ENCODE measurements at places on chromosomes 6 and 20. TPM values are rescaled to one million over a fixed set of nuclear protein-coding genes. Genes with fewer than 3 reads are reported as not detected.

Gene ANGPT4
- 0.07 TPM for polyA plus RNA-seq

Gene HEY2
- 1.4 TPM for polyA plus RNA-seq

Gene ECT2L
- not detected for polyA plus RNA-seq

Gene FGD2
- 4.6 TPM for polyA plus RNA-seq

Gene SYCP2L
- polyA plus RNA-seq, result not detected

DNA sequence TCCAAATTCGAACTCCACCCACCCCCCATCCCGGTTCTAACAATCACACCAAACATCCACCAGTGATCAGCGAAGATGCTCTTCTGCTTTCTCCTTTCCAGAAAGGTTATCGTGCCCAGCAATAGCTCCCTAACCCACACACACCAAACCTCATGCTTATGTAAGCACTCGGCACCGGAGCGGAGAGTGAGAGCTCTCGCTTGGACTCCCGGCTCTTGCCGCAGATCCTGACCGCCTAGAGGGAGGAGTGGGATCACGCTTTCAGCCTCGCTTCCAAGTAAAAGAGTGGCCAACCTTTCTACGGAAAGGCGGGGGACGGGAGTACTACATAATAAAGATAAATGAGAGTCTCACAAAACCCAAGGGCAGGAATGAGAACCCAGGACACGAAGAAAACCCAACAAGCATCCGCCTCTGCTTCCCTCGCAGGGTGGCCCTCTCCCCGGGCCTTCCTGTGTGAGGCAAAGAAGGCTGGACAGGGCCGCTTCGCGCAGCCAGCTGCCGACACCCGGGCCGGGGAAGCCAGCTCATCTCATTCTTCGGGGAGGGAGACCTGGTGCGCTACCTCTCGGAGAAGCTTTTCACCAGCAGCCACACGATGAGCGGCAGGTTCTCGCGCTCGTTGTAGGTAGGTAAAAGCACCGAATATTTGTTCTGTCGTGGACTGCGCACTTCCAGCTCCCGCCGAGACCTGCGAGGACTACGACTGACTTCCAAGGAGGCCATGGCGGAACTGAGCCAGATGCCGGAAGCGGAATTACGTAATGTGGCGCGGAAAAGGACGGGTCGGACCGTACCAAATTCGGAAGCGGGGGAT is at the start of gene DPM1:
Gene DPM1, minus strand, starts transcription at position 735 of the 817 bp plus-strand sequence. Its CDS starts 9 bp downstream, at position 726.
- H3K27me3 ChIP-seq, result no peaks in the 10 kb centered on the region
- peaks cover 42% of the 10 kb centered on the region for H3K4me1 ChIP-seq
- peak within 1 kb of the TSS; percentile 75 for H3K27ac ChIP-seq
- H3K4me3 ChIP-seq, result peak within 1 kb of the TSS; percentile 97

DNA sequence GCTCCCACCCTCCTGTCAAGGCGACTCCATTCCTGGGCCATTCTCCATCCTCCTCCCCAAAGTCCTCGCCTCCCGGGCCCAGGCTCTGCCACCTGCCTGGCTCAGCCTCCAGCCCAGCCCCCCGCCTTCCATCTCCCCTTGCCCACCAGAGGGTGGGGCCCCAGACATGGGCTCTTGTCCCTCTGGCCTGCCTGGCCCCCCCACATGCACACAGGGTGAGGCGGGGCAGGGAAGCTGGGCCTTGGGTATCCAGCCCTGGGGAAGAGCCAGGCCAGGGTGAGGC is 95.2 kb downstream of the YTHDF1 start:
- H3K27me3 ChIP-seq, result no peaks in the 10 kb centered on the region
- no peaks in the 10 kb centered on the region for H3K36me3 ChIP-seq
- no peak overlapping the region for H3K27ac ChIP-seq
- H3K4me3 ChIP-seq, result no peak overlapping the region
- H3K4me1 ChIP-seq, result no peaks in the 10 kb centered on the region

DNA sequence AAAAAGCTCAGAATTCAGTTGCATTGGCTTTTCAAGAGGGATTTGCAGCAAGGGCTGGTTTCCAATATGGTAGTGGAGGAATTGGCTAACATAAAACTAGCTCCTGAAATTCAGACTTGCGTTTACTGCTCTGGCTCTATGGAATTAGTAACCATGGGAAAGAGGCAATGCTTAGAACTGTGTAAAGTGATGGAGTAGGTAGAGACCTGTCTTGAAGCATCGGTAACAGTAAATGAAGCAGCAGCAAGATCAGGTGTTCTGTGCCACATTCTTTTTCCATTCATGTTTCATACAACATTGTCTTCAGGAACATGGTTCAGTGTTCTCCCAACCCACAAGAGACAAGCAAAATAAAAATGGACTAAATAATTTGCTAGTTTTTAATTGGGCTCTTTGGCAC is 6.5 kb downstream of the IRF4 start:
- H3K36me3 ChIP-seq, result no peaks in the 10 kb centered on the region
- peaks cover 11% of the 10 kb centered on the region for H3K4me1 ChIP-seq
- no peak overlapping the region for H3K27ac ChIP-seq
- H3K27me3 ChIP-seq, result peaks cover 3% of the 10 kb centered on the region

GRCh38 chr20:47149939-47150338 is 206.6 kb downstream of the ZMYND8 start:
- no peaks in the 10 kb centered on the region for H3K27me3 ChIP-seq
- H3K4me3 ChIP-seq, result no peak overlapping the region
- no peaks in the 10 kb centered on the region for H3K4me1 ChIP-seq
- no peak overlapping the region for H3K27ac ChIP-seq
- no peaks in the 10 kb centered on the region for H3K36me3 ChIP-seq

- H3K4me3 ChIP-seq, result peak overlapping the region; percentile 71
- no peaks in the 10 kb centered on the region for H3K4me1 ChIP-seq
- H3K27me3 ChIP-seq, result no peaks in the 10 kb centered on the region
- no peak for DNase-seq
- no peak overlapping the region for H3K27ac ChIP-seq
Observed at GRCh38 chr6:122400462-122401089, 1.1 kb downstream of the HSF2 start.

DNA sequence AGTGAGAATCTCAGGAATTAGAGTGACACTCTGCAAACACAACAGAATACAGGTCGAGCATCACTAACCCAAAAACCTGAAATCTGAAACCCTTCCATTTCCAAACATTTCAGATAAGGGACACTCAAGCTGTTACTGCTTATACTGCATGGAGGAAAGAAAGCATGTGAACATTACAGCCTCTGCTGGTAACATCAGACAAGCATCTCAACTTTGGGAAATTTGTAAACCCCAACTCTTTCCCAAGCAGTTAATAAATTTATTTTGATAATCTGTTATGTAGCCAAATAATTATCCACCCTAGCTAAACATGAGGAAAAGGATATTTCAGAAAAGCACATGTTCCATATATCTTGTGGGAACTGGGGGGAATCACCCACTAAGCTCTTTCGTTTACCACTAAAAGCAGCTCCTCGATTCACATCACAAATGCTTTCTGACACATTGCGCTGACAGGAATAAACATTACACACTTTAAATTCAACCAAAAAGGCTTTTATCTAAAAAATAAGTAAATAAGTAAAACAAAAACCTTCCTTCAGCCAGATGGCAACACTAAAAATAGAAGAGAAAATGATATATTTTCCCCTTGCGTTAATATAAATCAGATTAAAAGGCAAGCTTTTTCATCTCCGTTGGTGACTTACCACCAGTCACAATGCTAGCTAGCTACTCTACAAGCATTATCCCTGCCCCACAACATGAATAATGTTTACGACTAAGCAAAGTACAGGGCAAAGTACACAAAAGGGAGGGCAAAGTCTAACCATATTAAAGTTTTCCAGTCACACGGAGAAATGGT is 120.8 kb downstream of the MAP7 start:
- no peak overlapping the region for H3K4me3 ChIP-seq
- no peaks in the 10 kb centered on the region for H3K36me3 ChIP-seq
- no peak for DNase-seq
- no peak overlapping the region for H3K27ac ChIP-seq
- H3K4me1 ChIP-seq, result no peaks in the 10 kb centered on the region

GRCh38 chr6:170151321-170151771 is 139.5 kb downstream of the DLL1 start:
- peaks cover 2% of the 10 kb centered on the region for H3K4me1 ChIP-seq
- DNase-seq, result no peak
- H3K27ac ChIP-seq, result no peak overlapping the region
- H3K27me3 ChIP-seq, result no peaks in the 10 kb centered on the region
- H3K36me3 ChIP-seq, result no peaks in the 10 kb centered on the region
- no peak overlapping the region for H3K4me3 ChIP-seq

- no peak overlapping the region for H3K4me3 ChIP-seq
- H3K27me3 ChIP-seq, result no peaks in the 10 kb centered on the region
- DNase-seq, result no peak
- H3K36me3 ChIP-seq, result no peaks in the 10 kb centered on the region
- H3K27ac ChIP-seq, result no peak overlapping the region
- no peaks in the 10 kb centered on the region for H3K4me1 ChIP-seq
Observed at GRCh38 chr20:61941721-61942405, 123.8 kb downstream of the TAF4 start.

DNA sequence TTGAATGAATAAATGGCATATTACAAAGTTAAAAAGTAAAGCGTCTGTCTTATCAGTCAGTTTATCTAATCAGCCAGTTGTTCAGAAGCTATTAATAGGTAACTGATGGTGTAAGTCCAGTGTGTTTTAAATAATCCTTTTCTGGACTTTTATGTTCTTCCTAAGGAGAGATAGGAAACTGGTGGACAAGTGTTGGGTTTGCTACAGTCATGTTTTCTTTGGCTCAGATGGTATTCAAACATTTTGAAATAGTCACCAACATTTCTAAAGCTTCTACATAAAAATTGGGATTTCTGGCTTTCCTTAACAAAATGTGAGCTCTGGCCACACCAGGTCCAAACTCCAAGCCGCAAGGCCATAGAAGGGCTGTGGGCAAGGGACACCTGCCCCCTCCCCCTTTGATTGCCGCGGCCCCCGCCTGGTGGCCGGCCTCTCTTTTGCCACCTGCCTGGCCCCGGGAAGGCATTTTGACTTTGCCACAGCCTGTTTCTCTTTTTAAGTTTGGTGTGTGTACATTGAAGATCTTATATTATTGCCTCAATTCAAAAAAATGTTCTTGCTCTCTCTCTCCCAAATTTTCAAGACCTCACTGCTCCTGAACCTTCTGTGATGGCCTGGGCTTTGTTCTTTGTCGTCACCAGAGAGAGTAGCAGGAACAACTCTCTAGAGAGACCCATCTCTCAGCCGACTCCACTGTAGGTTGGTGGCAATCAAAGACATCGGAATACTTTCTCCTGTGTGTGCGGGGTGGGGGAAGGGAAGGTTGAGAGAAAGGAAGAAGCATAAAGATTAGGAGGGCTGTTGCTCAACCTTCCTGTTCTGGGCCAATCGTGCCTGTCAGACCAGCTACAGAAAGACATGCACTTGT is 84.0 kb upstream of the ZNF217 start:
- peak; percentile 46 for DNase-seq
- peak overlapping the region; percentile 84 for H3K27ac ChIP-seq
- H3K36me3 ChIP-seq, result no peaks in the 10 kb centered on the region
- peaks cover 30% of the 10 kb centered on the region for H3K4me1 ChIP-seq

- peaks cover 10% of the 10 kb centered on the region for H3K36me3 ChIP-seq
- H3K27me3 ChIP-seq, result no peaks in the 10 kb centered on the region
- DNase-seq, result no peak
- no peak overlapping the region for H3K4me3 ChIP-seq
- H3K4me1 ChIP-seq, result no peaks in the 10 kb centered on the region
Observed at GRCh38 chr6:136371959-136372358, 82.3 kb upstream of the BCLAF1 start.

DNA sequence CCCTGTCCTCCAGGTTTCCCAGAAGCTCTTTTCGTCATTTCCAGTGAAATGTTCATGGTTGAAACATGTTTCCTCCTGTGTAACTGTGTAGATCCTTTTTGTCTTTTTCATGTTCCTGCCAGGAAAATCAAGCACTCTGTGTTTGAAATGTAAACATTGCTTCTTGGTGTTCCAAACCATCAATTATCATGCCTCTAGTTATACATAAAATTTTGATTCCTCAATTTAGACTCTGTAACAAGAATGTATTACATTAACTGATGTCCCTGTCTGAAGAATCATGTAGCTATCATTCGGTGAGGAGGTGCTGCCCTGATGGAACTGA is 546.3 kb upstream of the CITED2 start:
- no peak overlapping the region for H3K27ac ChIP-seq
- H3K36me3 ChIP-seq, result no peaks in the 10 kb centered on the region
- H3K27me3 ChIP-seq, result no peaks in the 10 kb centered on the region
- DNase-seq, result no peak
- no peaks in the 10 kb centered on the region for H3K4me1 ChIP-seq

GRCh38 chr6:124684621-124685020 is 277.6 kb upstream of the RNF217 start:
- no peak overlapping the region for H3K27ac ChIP-seq
- H3K27me3 ChIP-seq, result no peaks in the 10 kb centered on the region
- H3K36me3 ChIP-seq, result no peaks in the 10 kb centered on the region
- no peak overlapping the region for H3K4me3 ChIP-seq
- H3K4me1 ChIP-seq, result no peaks in the 10 kb centered on the region
- no peak for DNase-seq

GRCh38 chr20:26207237-26207966 is 510.7 kb upstream of the ZNF337 start:
- no peak overlapping the region for H3K27ac ChIP-seq
- no peaks in the 10 kb centered on the region for H3K36me3 ChIP-seq
- peaks cover 2% of the 10 kb centered on the region for H3K4me1 ChIP-seq
- no peak for DNase-seq
- peak overlapping the region; percentile 20 for H3K4me3 ChIP-seq

DNA sequence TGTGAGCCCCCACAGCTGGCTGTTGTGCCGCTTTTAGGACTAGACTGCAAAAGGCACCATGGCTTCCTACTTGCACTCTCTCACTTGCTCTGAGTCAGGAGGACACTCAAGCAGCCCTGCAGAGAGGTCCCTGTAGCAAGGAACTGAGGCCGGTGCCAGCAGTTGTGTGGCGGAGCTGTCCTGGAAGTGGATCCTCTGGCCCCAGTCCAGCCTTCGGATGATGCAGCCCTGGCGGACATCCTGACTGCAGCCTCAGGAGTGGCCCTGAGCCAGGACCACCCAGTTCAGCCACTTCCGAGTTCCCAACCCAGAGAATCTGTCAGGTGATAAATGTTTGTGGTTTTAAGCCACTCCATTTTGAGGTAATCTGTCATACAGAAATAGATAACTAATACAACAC is 17.5 kb downstream of the CTCFL start:
- no peaks in the 10 kb centered on the region for H3K27me3 ChIP-seq
- no peaks in the 10 kb centered on the region for H3K36me3 ChIP-seq
- H3K4me1 ChIP-seq, result no peaks in the 10 kb centered on the region
- DNase-seq, result no peak
- H3K27ac ChIP-seq, result no peak overlapping the region
- H3K4me3 ChIP-seq, result no peak overlapping the region

DNA sequence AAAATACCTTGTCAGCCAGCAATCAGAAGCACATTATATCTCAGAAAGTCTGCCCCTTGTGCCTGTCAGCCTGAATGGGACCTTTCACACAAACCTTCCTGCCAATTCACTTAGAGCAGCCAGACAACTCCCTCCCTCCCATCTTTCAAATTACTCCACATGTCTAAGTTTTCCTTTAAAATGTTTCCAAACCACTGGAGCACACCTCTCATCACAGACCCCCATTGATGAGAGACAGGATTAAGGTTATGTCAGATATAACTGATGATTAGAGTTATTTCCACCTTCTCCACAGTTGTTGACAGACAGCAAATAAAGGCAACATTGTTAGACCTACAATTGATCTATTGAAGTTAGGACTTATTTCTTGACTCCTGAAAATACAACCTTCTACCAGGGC is 408.4 kb downstream of the PLCB1 start:
- H3K27ac ChIP-seq, result no peak overlapping the region
- H3K36me3 ChIP-seq, result no peaks in the 10 kb centered on the region
- no peaks in the 10 kb centered on the region for H3K27me3 ChIP-seq
- DNase-seq, result no peak
- H3K4me3 ChIP-seq, result no peak overlapping the region
